Activated CD8-positive, alpha-beta T cell treated with anti-CD3 and anti-CD28 coated beads, Interleukin-2, amount 10 ng/mL, durations not matched to agents 7 days and 5 days (primary cell): ENCODE measurements at places on chromosomes 11 and 22.
A peak's percentile ranks its signal among the peaks of the same experiment; 100 is the strongest.

DNA sequence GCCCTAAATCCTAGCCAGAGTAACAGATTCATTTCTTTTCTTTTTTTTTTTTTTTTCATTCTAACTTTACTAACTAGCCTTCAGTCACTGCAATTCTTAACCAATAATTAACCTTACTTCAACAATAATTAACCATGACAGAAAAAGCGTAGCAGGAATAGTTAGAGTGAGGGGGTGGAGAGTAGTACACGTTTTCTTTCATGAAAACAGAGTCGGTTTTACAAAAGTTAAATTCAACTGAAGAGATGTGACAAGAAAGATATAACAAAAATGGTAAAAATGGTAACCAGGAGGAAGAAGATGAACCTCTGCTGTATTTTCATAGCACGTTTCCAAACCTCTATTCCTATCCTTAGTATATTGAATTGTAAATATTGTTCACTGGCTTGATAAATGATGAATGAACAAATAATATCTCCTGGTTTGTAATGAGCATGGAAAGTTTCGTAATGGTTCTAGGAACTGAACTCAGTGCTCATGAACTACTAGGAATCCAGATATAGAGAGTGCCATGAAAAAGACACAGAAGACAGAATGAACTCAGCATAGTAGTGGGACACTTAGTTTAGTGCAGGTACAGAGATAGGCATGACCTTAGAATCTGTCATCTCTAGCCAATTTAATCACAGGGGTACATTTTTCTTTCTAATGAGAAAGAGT lies 116.5 kb upstream of the ANO5 start:
- H3K27ac ChIP-seq, result no peak overlapping the region
- no peak for DNase-seq
- H3K27me3 ChIP-seq, result no peaks in the 10 kb centered on the region
- H3K4me1 ChIP-seq, result no peaks in the 10 kb centered on the region
- H3K36me3 ChIP-seq, result no peaks in the 10 kb centered on the region

- H3K4me1 ChIP-seq, result no peaks in the 10 kb centered on the region
- no peak for DNase-seq
- H3K27me3 ChIP-seq, result peaks cover 12% of the 10 kb centered on the region
- no peak overlapping the region for H3K27ac ChIP-seq
These were observed 27.3 kb upstream of the FGF19 start for GRCh38 chr11:69731110-69731509.

DNA sequence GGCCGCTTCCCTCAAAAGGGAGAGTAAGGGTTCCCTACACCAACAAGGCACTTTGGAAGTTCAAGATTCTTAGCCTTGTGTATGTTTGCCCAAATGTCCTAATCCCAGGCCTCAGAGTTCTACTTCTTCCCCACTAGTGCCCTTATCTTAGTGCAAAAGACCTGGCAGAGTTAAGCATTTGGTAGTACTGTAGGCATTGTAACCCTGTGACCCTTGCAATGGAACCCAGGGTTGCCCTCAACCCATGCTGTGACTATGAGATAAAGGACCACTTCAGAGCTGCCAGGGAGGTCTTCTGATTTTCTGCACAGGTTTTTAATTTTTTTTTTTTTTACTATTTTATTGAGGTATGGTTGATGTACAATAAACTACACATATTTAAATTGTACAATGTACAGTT lies 65.1 kb downstream of the C11orf65 start:
- H3K4me1 ChIP-seq, result no peaks in the 10 kb centered on the region
- DNase-seq, result no peak
- H3K27ac ChIP-seq, result no peak overlapping the region
- H3K27me3 ChIP-seq, result no peaks in the 10 kb centered on the region
- H3K4me3 ChIP-seq, result no peak overlapping the region

- no peaks in the 10 kb centered on the region for H3K4me1 ChIP-seq
- no peak overlapping the region for H3K4me3 ChIP-seq
- DNase-seq, result no peak
- peaks cover 13% of the 10 kb centered on the region for H3K27me3 ChIP-seq
These were observed 20.2 kb downstream of the IGLL5 start for GRCh38 chr22:22907551-22908494.

DNA sequence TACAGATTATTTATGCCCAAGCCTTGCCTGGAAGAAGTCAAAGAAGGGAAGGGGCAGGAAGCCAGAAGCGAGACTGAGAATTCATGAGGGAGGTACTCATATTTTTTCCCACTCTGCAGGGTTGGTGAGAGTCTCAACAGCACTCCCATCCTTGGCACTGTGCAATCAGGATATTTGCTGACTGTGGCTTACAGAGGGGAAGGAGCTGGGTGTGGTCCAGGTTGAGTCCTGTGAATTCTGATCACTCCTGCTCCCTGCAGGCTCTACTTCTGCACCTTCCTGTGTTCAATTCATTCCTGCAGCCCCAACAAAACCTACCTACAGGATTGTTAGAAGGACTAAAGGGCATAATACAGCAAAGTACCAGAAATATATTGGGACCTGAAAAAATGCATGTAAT lies 530.5 kb downstream of the INSC start:
- H3K27me3 ChIP-seq, result no peaks in the 10 kb centered on the region
- no peaks in the 10 kb centered on the region for H3K36me3 ChIP-seq
- no peaks in the 10 kb centered on the region for H3K4me1 ChIP-seq
- H3K27ac ChIP-seq, result no peak overlapping the region
- no peak for DNase-seq
- no peak overlapping the region for H3K4me3 ChIP-seq

- no peak overlapping the region for H3K4me3 ChIP-seq
- no peaks in the 10 kb centered on the region for H3K4me1 ChIP-seq
- no peaks in the 10 kb centered on the region for H3K36me3 ChIP-seq
- DNase-seq, result no peak
These were observed 126.8 kb upstream of the RAG2 start for GRCh38 chr11:36724742-36725385.

DNA sequence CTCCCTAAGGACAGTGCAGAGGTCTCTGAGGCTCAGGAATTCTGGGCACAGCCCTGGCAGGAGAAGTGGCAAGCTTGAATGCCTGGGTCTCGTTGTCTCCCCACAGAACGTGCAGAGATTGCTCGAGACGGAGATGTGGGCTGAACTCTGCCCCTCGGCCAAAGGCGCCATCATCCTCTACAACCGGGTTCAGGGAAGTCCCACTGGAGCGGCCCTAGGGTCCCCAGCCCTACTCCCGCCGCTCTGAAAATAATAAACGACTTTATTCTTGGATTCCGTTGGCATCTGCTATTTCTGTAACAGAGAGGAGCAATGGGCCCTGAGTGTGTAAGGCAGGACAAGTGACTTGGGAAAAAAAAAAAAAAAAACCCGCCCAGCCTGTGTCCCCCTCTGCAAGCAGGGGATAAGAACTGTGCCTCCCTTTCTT lies 591 bp upstream of the DNAJC4 start:
- peaks cover 60% of the 10 kb centered on the region for H3K4me1 ChIP-seq
- peaks cover 21% of the 10 kb centered on the region for H3K36me3 ChIP-seq
- no peaks in the 10 kb centered on the region for H3K27me3 ChIP-seq
- DNase-seq, result no peak
- peak overlapping the region; percentile 87 for H3K4me3 ChIP-seq

DNA sequence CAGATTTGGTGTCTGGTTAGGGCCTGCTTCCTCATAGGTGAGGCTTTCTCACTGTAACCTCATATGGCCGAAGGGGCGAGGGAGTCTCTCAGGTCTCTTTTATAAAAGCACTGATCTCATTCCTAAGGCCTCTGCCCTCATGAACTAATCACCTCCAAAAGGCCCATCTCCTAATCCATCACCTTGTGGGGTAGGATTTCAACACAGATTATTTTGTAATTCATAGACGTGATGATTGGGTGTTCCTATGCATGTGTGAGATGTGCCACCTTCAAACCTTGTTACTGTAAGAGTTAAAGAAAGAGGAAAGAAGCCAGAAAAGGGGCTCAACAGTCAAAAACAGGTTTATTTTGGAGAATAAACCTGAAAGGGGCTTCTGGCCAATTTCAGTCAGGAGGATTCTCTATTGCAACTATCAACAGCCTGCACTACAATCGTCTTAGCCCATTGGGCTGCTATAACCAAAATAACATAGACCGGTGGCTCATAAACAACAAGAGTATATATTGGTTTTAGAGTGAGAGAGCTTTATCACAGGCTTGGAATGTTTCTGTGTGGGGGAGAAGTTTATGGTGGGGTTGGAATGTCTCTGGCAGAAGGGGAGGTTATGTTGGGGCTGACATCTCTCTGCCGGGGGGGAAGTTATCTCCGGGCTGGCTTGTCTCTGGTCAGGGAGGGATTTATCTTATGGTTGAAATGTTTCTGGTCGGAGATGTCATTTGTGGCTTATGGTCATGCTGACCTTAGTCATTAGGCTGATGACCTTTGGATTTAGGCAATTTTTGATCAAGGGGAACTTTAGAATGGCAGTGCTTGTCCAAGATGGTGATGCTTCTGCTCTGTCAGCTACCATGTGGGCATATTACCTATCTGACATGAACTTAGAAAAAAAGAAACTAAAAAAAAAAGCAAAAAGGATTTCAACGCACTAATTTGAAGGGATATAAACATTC lies 35.1 kb downstream of the CSF2RB start:
- H3K4me1 ChIP-seq, result no peaks in the 10 kb centered on the region
- no peak overlapping the region for H3K27ac ChIP-seq
- no peaks in the 10 kb centered on the region for H3K36me3 ChIP-seq
- peaks cover 5% of the 10 kb centered on the region for H3K27me3 ChIP-seq

DNA sequence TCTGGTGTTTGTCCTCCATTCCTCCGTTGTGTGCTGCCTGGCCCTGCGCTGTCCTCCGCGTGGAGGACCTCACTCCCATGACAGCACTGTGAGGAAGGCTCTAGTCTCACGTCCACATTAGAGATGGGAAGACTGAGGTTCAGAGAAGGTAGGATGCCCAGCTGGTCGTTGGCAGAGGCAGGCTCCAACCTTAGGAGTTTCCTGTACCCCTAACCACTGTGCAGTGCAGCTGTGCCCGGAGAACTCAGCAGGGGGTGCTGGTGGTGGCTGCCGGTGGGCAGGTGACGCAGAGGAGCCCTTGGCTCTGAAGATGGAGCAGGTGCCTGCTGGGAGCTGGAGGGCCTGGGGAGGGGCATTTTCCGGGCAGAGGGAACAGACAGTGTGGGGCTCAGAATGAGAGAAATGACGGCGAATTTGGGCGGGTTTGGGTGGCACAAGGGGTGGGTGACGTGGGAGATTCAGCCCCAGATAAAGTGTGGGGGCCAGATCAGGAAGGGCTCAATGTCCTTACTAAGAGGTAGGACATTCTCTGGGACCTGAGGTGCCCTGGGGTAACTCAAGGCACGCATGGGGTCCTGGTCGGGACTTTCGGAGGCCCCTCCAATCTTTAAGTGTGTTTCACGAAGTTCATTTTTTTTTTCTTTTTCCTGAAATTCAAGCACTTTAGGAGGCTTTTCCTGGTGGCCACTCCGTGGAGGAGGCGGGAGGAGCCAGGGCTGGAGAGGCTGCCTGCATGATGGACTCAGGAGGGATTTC lies 535.0 kb downstream of the TBC1D22A start:
- no peaks in the 10 kb centered on the region for H3K4me1 ChIP-seq
- H3K4me3 ChIP-seq, result no peak overlapping the region
- H3K27me3 ChIP-seq, result no peaks in the 10 kb centered on the region

DNA sequence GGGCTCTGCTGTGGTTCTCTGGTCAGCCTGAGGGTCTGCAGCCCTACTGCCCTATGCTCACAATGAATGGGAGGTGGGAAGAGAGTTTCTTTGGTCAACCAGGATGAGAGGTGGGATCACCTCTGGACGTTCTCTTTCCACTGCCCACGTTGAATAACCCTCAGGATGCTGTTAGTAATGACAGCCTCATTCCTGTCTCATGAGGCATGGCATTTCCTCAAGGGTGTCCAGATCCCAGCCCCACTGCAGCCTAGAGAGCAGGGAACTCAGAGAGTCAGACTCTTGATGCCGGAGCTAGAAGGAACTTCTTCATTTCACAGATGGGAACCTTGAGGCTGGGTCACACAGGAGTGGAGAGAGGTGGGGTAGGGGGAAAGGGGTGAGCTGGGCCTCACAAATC lies 196.0 kb downstream of the CEP164 start:
- no peak overlapping the region for H3K4me3 ChIP-seq
- no peak for DNase-seq
- H3K4me1 ChIP-seq, result no peaks in the 10 kb centered on the region
- no peak overlapping the region for H3K27ac ChIP-seq

GRCh38 chr11:114082415-114082748 lies 22.9 kb downstream of the ZBTB16 start:
- peaks cover 7% of the 10 kb centered on the region for H3K36me3 ChIP-seq
- no peak overlapping the region for H3K4me3 ChIP-seq
- no peak for DNase-seq

DNA sequence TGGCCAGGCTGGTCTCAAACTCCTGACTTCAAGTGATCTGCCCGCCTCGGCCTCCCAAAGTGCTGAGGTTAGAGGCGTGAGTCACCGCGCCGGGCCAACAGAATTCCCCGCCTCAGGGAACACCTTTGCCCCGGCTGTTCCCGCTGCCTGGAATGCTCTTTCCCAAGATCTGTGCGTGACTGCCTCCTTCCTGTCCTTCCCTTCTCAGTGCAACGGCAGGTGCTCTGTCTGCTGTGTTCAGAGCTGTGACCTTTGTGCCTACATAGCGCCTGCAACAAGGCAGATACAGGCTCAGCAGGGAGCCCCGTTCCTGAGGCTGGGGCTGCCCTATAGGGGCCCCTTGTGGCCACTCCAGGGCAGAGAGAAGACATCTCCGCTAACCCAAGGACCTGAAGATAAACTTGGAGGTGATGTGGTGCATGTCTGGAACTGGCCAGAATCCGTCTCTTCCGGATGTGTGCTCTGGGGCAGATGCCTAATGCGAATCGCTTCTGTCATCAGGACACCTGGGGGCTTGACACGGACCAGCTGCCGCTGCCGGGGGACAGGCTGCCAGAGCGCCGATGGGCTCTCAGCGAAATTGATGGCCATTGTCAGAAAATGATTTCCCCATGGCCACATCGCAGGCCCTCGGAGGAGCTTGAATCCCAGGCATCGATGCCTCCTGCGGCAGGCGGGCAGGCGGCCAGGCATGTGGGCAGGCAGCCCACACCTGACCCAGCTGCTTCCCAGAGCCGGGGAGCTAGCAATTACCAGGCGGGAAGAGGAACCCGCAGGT lies 43.5 kb upstream of the TCF20 start:
- no peak overlapping the region for H3K4me3 ChIP-seq
- H3K27ac ChIP-seq, result peak overlapping the region; percentile 1
- no peaks in the 10 kb centered on the region for H3K36me3 ChIP-seq
- peaks cover 27% of the 10 kb centered on the region for H3K4me1 ChIP-seq
- no peaks in the 10 kb centered on the region for H3K27me3 ChIP-seq

GRCh38 chr11:77884186-77884828 lies 63.4 kb downstream of the AAMDC start:
- no peaks in the 10 kb centered on the region for H3K27me3 ChIP-seq
- H3K4me1 ChIP-seq, result peaks cover 12% of the 10 kb centered on the region
- H3K27ac ChIP-seq, result no peak overlapping the region
- no peak for DNase-seq

DNA sequence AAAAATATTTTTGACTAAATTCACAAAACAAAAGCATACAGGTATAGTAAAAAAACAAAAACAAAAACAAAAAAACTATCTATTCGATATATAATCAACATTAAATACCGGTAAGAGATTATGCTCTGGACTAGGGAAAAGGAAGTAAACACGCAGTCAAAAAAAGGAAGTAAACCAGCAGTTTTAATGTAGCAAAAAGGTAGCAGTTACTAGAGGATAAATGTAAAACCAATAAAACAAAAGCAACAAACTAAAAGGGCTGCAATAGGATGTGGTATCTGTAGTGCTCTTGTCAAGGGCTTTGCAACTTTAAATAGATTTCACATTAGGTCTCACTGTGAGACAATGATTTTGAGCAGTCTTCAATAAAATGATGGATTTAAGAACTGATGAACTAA lies 2.4 kb downstream of the TRIM22 start:
- H3K36me3 ChIP-seq, result peaks cover 59% of the 10 kb centered on the region
- H3K27me3 ChIP-seq, result no peaks in the 10 kb centered on the region
- peak overlapping the region; percentile 87 for H3K4me3 ChIP-seq
- peaks cover 62% of the 10 kb centered on the region for H3K4me1 ChIP-seq
- H3K27ac ChIP-seq, result peak overlapping the region; percentile 92
- DNase-seq, result no peak
